ENCODE measurements at places on chromosomes 2 and 18.

- no peak for DNase-seq
Observed at GRCh38 chr2:63695583-63695982, 106.8 kb downstream of the MDH1 start.

DNA sequence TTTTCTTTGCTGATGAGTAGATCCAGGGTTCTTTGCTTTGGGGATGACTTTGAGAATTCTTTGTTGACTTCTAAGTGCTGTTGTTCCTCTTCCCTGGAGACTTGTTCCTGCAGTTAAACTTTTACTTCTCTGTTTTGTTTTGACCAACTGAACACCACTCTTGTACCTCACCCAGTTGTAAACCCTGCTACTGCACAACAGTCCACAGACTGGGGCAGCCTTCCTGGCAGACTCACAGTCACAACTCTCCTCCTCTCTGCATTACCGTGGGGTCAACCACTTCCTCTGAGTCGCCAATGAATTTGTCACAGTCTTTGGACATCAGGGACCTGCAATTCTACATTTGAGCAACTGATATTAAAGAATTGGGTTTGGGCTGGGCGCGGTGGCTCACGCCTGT, 3.8 kb upstream of the SLC8A1 start:
- DNase-seq: no peak

DNA sequence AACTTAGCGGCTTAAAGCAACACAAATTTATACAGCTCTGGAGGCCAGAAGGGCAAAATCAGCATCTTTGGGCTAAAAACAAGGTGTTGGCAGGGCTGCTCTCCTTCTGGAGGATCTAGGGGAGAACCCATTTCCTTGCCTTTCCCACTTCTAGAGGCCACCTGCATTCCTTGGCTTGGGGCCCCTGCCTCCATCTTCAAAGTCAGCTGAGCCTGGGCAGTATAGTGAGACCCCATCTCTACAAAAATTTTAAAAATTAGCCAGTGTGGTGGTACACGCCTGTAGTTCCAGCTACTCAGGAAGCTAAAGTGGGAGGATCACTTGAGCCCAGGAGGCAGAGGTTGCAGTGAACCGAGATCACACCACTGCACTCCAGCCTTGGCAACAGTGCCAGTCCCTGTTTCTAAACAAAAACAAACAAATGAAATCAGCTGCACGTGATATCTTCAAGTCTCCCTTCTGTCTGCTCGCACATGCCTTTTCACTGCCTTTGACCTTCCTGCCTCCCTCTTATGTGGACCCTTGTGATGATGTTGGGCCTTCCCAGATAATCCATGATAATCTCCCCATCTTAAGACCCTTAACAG, 200.6 kb downstream of the ZFP36L2 start:
- DNase-seq: no peak

DNA sequence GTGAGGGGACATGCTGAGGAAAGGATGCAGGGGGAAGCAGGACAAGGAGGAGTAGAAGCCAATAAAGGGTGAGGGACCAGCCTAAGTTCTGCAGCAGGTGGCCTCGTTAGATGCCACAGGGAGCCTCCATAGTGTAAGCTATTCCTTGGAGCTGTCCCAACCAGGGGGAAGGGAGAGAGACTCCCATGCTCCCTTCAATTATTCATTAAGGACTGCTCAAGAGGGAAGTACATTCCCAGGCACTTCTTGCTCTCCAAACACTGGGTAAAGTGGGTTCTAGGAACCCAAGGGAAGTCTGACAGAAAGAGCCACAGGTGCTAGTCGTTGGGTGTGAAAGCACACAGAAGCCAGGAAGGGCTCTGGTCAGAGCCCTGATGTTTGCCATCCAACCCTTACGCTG, 193.7 kb downstream of the SLC39A10 start:
- DNase-seq: no peak

Data from LNCaP clone FGC (cell line).